ENCODE measurements at places on chromosomes 1 and 21.

DNA sequence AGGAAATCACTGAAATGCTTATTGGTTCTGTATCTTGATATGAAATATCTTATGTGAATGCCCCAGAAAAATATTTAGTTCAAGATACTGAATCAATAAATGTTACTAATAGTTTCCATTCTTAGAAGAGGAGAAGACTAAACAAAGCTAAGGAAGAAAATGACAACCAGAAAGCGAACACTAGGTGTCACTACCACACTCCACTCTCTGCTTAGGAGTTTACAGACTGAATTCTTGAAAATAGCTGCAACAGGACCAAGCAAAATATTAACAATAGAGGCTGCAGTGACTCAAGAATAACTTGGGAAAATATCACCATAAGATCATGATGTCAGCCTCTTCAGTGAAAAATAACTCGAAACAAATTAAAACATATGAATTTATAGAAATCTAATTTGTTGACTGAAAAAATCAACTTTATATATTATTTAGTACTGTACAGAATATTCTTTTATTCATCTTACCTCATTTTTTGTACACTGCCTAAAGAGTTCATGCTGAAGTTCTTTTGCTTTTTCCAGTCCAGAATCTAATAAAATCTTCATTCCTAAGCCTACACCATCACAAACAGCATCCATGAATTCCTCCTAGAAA is 61.6 kb downstream of the KIF14 start:
- peak; percentile 24 for DNase-seq

DNA sequence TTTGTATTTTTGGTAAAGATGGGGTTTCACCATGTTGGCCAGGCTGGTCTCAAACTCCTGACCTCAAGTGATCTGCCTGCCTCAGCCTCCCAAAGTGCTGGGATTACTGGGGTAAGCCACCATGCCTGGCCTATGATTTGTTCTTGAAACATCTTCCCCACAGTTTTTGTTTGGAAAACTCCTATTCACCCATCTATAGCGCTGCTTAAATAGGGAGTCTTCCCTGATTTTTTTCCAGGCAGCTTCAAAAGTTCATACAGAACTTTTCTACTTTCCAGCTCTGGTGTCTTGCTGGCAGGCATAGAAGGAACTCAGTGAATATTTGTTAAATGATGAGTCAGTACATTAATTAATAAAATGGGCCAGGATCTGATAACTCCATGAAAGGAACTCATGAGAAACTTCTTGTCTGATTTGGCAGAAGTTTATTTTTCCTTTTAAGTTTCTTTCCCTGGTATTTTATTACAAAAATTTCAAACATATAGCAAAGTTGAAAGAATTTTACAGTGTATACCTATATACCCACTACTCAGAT is 33.0 kb upstream of the TTC22 start:
- DNase-seq, result no peak

GRCh38 chr1:192225703-192226102 is 67.4 kb downstream of the RGS18 start:
- peak; percentile 88 for DNase-seq

DNA sequence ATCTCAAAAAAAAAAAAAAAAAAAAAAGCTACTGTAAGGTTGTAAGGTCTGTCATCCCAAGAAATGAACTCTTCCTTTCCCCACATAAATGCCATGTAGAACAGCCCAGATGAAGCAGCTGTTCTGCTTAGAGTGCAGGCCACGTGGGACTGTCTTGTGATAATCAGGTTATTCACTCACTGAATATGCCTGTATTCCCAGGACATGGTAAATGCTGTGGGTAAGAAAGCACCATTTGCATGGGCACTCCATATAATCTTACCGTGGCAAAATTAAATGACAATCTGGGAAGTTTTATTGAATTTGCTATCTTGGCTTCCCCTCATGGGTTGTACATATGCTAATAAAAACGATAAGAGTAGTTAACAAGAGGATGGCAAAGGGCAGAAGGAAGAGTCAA is 13.8 kb downstream of the RGS5 start:
- no peak for DNase-seq

- no peak for DNase-seq
Observed at GRCh38 chr1:37631036-37631435, 3.7 kb downstream of the RSPO1 start.

- DNase-seq, result no peak
Observed at GRCh38 chr1:230858236-230858820, 10.0 kb downstream of the C1orf198 start.

DNA sequence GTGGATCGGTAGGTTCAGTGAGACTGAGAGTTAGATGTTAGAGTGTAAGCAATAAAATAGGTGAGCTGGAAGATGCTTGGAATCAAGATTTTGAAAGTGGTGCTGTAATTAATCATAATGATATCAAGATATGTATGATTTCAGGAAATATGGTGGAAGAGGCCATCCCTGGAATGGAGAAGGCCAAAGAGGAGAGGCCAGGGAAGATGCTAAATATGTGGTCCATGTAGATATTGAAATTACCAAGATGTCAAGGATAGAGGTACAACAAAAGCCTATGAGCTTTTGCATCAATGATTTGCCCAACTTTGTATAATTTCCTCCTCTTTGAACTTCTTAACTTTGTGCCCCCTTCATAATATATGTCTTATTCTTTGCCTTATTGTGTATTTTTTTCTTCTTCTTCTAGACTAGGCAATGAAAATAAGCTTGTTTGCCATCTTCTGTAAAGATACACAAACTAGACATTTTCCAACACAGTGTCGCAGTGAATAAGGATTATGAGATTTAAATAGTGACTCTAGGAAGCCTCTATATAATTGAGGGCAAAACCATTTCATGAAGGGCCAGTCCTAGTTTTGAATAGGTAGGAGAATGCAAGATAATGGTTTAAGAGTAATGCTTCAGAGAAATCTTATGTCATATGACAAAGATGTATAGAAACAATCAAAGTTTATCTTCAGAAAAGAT is 8.9 kb downstream of the PTGS2 start:
- DNase-seq, result no peak

GRCh38 chr1:111705841-111706240 is 33.4 kb downstream of the INKA2 start:
- DNase-seq, result no peak

- no peak for DNase-seq
Observed at GRCh38 chr1:55428944-55429931, 214.1 kb upstream of the USP24 start.

DNA sequence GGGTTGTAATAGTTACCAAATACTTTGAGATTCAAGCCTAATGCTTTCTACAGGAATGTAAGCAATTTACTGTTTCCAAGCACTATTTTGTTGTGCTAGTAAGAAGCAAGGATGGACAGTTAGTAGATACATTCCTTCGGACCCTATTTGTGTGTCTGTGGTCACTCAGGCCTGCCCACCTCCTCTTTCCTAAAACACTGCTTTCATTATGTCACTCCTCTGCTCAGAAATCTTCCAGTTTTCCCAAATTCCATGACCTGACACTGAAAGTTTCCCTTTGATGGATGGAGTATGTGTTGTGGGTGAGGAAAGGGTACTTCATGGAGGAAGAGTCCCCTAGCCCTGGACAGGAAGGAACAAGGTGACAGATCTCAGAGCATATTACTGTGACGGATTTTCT is 141.1 kb downstream of the DISP1 start:
- no peak for DNase-seq

DNA sequence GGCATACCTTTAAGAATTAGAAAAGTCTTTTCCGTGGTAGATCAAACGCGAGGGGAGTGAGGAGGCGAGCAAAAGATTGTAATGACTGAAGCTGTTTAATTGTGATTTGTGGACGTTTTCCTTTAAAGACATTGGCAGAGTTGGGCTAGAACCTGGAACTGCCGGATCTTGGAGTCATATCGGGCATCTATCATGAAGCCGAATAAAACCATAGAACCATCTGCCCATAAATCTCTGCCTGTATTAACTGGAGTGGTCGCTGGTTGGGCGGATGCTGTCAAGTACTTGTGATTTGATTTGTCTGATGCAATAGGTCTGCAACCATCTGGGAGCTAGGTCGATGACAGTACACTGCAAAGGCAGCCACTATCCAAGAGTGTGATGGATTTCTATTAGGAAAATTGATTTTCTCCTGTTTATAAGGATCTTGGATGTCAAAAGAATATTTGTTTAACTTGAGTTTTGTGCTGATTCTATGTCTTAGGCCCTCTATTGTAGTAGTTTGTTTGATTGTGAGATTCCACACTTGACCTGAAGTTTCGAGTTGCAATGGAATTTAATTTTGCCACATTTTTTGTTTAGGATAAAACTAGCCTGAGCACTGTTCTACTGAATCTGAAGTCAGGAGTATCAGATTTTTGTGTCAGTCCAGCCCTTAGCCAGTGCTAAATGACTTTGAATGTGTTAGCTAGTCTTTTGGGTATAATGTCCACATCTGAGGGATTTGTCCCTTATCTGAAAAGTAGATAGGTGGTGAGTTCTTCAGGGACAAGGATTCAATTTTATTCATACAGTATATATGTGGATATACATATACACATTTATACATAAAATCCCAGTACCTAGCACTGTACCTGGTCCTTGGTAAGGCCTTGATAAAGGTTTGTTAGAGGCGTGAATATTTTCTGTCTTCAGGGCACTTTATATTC is 1.2 kb downstream of the SARS1 start:
- peak; percentile 75 for DNase-seq

GRCh38 chr1:31837451-31838158 is 21.8 kb upstream of the SPOCD1 start:
- DNase-seq, result no peak

- no peak for DNase-seq
Observed at GRCh38 chr21:36835383-36835795, 131.1 kb downstream of the HLCS start.

DNA sequence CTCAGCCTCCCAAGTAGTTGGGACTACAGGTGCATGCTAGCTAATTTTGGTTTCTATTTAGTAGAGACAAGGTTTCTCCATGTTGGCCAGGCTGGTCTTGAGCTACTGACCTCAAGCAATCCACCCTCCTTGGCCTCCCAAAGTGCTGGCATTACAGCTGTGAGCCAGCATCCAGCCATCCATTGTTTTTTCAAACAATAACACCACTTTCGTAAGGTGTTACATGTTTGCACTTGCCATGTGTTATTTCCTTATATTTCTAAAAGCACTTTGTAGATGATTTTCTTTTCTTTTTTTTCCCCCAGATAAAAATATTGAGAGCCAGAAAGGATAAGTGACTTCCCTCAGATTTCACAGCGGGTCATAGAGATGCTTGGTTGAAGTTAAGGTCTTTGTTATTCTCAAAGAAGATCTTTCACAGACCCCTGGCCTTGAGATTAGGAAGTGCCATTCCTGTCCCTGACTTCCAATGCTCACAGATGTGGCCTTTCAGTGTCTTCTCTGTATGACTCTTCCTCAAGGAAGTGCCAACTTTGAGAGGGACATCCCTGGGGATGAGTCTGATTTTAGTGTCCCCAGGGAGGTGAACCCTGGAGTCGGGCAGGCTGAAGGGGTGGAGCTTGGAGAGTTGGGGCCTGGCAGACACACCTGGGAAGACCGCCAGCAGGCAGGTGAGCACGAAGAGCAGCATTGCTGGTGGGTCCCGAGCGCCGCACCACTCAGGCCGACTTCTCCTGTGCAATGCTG is 6.3 kb downstream of the PIGR start:
- no peak for DNase-seq

DNA sequence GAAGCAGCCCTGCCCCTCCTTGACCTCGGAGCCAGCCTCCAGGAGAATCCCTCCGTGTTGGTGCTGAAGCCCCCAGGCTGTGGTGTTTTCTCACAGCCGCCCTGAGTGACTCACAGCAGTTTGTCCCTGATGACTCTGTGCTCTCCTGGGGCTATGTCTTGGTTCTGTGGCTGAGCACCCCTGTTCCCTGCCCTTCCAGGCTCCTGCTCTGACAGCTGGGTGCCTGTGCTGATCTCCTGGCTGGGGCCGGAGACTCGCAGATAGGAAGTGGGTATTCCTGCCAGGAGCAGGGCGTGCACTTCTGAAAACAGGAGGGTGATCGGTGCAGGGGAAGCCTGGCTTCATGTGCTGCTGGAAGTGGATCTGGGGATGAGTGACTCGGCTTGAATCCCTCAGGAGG is 34.5 kb downstream of the POFUT2 start:
- no peak for DNase-seq

- DNase-seq, result no peak
Observed at GRCh38 chr1:55234016-55234415, 18.9 kb upstream of the USP24 start.

DNA sequence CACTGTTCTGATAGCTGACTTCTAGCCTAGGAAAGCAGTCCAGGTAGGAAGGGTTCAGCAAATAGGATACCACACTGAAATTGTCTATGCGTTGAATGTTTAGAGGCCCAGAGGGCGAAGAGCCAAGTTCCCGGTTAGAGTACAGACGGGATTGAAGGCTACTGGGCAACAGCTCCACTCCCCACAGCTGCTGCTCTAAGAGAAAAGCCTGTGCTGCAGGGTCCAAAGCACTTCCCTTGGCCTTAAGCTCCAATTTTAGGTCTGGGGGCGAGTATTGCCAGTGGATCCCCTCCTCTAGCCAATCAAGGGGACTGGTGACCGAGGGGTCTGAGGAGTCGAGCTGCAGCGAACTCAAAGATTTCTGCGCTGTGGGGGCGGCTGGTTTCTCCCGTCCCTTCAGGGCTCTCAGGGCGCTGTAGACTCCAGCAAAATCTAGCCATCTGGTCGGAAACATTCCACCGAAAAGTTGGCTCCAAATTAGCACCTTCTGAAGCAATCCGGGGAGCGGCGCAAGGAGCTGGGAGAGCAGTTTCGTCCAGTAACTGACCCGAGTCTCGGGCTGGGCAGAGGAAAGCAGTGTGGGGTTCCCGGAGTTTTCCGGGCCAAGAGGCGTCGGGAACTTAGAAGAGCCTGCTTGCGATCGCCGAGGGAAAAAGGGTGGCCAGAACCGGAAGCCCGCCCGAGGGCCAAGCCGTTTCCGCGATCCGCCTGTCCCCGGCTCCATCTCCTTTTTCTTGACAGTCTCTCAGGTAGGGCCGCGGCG is 748 bp downstream of the PPP1R15B start:
- no peak for DNase-seq

GRCh38 chr1:236523704-236524141 is at the start of gene LGALS8:
Gene LGALS8 (plus strand): TSS chr1:236523982. CDS start chr1:236526071, 2,089 bp downstream.
- DNase-seq, result no peak
